NCI-H2171 treated with DMSO at 0.1 percent for 48 hours (cell line): ENCODE measurements at places on chromosomes 16 and 17.

- DNase-seq = no peak
Observed at GRCh38 chr17:9553596-9553995, 22.0 kb downstream of the STX8 start.

DNA sequence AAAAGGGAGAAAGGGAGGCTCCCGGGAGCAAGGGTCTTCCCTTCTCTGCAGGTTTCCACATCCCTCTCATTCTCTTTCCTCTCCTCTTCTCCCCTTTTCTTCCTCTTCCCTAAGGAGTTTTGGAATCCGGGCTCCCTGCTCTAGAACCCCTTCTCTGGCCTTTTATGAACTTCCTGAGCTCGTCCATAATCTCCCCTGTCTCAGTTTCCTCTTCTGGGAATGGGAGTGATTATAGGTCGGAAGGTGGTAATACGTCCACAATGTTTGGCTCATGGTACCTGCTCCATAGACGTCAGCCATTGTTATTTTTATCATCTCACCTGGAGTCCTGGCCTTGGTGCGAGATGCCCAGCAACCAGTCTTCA is 467 bp upstream of the EMP2 start:
- DNase-seq = no peak

DNA sequence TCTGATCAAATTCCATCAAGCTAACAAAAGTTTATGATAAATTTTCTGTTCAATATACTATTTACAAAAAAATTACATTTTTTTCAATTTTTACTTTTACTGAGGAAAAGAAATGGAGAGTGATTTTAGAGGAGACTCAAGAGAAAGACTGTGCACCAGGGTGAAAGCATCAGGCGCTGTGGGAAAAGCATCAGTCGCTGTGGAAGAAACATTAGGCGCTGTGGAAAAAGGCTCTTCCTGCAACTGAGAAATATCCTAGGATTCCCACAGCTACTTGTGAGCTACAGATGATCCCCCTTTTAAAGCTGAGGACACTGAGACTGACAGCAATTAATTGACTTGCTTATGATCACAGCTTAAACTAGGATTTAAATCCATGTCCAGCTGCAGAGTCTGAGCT is 4.9 kb downstream of the ANKFY1 start:
- no peak for DNase-seq

DNA sequence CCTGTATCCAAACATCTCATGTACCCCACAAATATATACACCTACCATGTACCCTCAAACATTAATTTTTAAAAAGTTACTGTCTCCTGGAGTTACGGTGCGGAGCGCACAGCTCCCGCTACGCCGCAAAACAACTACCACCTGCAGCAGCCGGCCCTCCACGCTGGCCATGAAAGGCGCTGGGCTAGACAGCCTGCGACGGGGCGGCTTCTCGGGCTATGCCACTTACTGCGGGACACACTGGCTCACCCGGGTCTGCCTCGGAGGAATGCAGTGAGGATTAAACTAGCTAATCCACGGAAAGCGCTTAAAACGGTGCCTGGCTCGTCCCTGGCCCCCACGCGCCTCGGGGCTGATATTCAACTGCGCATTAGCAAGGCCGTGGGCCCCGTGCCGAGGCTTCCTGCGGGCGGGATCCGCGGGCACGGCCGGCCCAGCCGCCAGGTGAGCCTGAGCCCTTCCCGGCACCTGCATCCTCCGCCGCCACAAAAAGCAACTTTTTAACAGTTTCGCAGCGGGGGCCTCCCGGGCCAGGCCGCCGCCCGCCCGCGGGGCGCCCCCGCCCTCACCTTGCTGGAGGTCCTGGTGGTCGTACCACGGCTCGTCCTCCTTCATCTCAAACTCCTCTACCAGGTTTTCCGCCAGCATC is 633 bp downstream of the CDR2 start:
- no peak for DNase-seq

DNA sequence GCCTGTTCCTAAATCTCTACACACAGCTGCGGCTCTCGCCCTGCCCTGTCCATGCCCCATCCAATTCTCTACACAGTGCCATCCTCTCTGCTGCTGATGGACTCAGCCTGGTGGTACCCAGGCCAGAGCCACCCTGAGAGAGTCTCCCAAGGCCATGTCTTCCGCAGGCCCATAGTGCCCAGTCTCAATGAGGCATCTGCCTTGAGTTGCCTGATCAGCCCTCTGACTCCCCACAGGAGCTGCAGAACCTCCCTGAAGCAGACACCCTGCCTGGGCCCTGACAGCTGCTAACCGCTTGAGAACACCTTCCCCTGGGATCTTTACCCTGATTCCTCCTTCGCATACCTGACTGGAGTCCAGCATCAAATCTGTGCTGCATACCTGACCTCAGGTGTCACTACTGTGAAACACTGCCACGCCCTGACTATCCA is 13.3 kb downstream of the TSPOAP1 start:
- DNase-seq = peak; percentile 91

- no peak for DNase-seq
Observed at GRCh38 chr17:19753051-19753509, 5.0 kb upstream of the ALDH3A1 start.

GRCh38 chr16:84907575-84907974 is 87.8 kb downstream of the CRISPLD2 start:
- DNase-seq = no peak

DNA sequence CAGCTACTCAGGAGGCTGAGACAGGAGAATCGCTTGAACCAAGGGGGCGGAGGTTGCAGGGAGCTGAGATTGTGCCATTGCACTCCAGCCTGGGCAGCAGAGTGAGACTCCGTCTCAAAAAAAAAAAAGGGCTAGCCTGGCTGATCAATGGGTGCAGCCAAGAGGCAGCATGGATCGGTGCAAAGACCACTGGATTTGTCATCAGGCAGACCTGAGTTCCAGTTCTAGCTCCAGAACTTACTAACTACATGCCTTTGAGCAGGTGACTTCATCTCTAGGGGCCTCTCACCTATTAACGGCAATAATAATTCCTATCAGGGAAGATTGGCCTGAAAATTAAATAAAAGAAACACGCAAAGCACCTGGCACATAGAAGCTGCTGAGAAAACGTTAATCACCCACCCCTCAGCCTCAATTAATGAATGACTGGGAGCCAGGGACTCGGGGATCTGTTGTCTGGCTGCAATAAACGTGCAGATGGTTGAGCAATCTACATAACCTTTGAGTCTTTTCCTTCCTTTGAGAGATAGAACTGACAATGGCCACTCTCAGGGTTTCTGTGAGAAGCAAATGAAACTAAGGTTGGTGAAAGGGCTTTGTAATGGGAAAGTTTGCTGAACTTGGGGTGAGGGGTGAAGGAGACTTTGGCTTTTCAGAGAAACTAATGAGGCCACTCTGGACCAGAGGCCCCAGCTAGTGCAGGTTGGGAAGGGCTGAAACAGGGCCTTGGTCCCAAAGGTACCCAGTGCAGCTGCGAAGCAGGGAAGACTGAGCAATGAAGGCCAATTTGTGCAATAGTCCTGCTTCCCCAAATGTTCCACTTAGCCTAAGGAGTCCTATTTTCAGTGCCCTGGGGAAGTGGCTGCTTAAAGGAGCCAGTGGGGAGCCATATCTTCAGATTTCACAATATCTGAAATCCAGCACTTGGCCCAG is 7.6 kb downstream of the SEZ6L2 start:
- peak; percentile 10 for DNase-seq

DNA sequence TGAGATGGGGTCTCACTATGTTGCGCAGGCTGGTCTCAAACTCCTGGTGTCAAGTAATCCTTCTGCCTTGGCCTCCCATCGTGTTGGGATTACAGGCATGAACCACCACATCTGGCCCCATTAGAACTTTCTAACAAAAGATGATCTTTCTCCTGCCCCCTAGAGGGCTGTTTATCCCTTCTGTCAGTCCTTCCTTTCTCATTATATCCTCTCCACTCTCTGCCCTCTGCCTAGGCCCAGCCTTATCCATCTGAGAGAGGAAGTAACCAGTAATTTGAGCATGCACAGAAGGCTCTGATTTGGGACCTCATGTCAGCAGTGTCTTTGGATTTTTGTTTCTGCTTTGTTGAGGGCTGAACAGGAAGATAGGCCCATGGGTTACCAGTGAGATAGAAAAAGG is 4.4 kb upstream of the DHX40 start:
- no peak for DNase-seq

GRCh38 chr17:64741038-64741641 is 79.0 kb upstream of the SMURF2 start:
- DNase-seq = no peak

- no peak for DNase-seq
Observed at GRCh38 chr17:1521086-1521640, 4.8 kb upstream of the INPP5K start.

- DNase-seq = no peak
Observed at GRCh38 chr17:44827863-44828262, 2.2 kb downstream of the GJC1 start.

DNA sequence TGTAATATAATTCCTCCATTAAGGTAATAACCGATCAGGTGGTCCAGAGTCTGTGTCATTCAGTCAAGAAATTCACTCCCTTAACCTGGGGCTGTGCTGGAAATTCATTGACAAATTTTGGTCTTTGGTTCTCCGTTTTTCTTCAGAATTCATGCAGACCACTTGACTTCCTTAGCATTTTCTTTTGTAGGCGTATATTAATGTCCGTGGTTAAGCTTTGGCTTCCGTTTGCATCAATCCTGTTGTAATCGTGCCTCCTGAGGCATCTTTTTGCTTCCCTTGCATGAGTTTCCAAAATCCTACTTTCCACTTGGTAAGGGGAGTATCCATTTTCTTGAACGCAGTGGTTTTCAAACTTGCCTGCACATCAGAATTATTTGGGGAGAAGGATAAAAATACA is 9.0 kb downstream of the LRRC37B start:
- DNase-seq = no peak
